ENCODE measurements at places on chromosomes 7 and 10.

DNA sequence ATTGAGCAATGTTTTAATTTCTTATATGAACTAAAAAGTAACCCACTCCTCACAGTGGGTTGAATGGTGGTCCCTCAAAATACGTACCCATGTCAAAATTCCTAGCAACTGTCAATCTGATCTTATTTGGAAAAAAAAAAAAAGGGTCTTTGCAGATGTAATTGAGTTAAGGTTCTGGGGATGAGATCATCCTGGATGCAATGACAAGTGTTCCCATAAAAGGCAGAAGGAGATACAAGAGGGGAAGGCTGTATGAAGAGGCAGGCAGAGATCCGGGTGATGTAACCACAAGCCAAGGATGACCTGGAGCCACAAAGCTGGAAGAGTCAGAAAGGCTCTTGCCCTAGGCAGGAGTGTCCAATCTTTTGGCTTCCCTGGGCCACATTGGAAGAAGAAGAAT, 516.3 kb upstream of the MKI67 start:
- H3K27ac ChIP-seq = no peak overlapping the region
- no peak overlapping the region for H3K4me3 ChIP-seq
- no peak for DNase-seq
- no peaks in the 10 kb centered on the region for H3K36me3 ChIP-seq
- H3K27me3 ChIP-seq = no peaks in the 10 kb centered on the region
- H3K4me1 ChIP-seq = no peaks in the 10 kb centered on the region

- no peak for DNase-seq
- no peak overlapping the region for H3K4me3 ChIP-seq
- no peaks in the 10 kb centered on the region for H3K4me1 ChIP-seq
- no peak overlapping the region for H3K27ac ChIP-seq
- no peaks in the 10 kb centered on the region for H3K36me3 ChIP-seq
- peaks cover 7% of the 10 kb centered on the region for H3K27me3 ChIP-seq
These were observed 6.6 kb downstream of the CPA2 start for GRCh38 chr7:130273081-130273932.

DNA sequence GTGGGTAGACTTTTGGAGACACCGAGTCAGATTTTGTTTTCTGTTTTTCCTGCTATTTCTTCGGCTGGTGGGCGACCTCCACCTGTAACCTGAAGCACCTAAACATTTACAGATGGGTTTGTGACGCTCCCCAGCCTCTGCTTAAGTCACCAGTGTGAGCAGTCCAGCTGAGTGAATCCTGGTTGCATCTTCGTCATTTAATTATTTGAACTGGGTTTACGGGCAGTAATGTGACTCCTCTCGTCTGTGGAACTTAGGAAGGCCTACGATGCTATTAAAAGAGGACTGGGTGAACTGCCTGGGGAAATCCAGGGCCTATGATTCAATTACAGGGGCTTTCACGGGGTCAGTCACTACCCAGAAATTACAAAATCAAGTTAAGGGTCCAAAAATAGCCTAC, 52.5 kb downstream of the WNT2 start:
- no peaks in the 10 kb centered on the region for H3K36me3 ChIP-seq
- no peak overlapping the region for H3K27ac ChIP-seq
- H3K4me1 ChIP-seq = no peaks in the 10 kb centered on the region
- no peak for DNase-seq
- H3K4me3 ChIP-seq = no peak overlapping the region
- H3K27me3 ChIP-seq = no peaks in the 10 kb centered on the region

DNA sequence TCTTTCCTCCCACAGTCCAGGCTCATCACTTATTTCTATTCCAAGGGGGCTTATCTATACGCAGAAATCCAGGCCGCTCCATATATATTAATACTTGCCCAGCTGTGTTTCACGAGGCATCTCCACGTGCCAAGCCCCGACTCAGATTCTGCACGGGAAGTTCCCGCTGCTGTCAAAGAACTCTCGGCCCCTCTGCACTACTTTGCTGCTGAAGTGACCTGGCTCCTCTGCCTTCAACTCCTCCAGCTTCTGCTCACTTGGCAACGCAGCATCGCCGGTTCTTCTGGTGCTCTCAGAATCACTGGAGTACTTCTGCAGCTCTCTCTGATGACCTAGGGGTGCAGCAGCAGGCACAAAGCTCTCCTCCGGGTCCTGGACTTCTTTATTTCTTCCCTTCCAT, 9.7 kb upstream of the CHST12 start:
- H3K36me3 ChIP-seq = no peaks in the 10 kb centered on the region
- no peak overlapping the region for H3K27ac ChIP-seq
- no peaks in the 10 kb centered on the region for H3K4me1 ChIP-seq
- DNase-seq = no peak

DNA sequence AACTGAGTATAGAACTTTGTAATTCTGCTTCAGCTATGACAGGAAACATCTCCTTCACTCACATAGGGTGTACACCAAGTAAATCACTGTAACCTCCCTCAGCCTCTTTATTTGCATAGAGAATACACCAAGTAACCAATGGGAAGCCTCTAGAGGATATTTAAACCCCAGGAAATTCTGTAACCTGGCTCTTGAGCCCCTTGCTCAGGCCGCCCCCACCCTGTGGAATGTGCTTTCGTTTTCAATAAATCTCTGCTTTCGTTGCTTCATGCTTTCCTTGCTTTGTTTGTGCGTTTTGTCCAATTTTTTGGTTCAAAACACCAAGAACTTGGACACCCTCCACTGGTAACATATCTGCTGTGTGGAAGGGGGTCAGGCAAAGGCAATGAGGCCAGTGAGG, 60.2 kb downstream of the CLRN3 start:
- H3K36me3 ChIP-seq = no peaks in the 10 kb centered on the region
- H3K4me3 ChIP-seq = no peak overlapping the region
- no peak for DNase-seq
- H3K4me1 ChIP-seq = no peaks in the 10 kb centered on the region
- no peaks in the 10 kb centered on the region for H3K27me3 ChIP-seq
- no peak overlapping the region for H3K27ac ChIP-seq

- DNase-seq = peak; percentile 76
- no peaks in the 10 kb centered on the region for H3K36me3 ChIP-seq
- H3K4me3 ChIP-seq = peak within 1 kb of the TSS; percentile 39
- no peaks in the 10 kb centered on the region for H3K4me1 ChIP-seq
- no peak within 1 kb of the TSS for H3K27ac ChIP-seq
- no peaks in the 10 kb centered on the region for H3K27me3 ChIP-seq
These were observed at the start of gene SLC29A4 for GRCh38 chr7:5282543-5283316. TSS of gene SLC29A4 (plus strand) at chr7:5282943. CDS start at chr7:5287817, 4,874 bp downstream.

GRCh38 chr7:144063710-144064109, 5.9 kb upstream of the OR2A25 start:
- H3K27ac ChIP-seq = no peak overlapping the region
- H3K4me1 ChIP-seq = no peaks in the 10 kb centered on the region
- H3K27me3 ChIP-seq = no peaks in the 10 kb centered on the region
- H3K4me3 ChIP-seq = no peak overlapping the region
- no peak for DNase-seq

DNA sequence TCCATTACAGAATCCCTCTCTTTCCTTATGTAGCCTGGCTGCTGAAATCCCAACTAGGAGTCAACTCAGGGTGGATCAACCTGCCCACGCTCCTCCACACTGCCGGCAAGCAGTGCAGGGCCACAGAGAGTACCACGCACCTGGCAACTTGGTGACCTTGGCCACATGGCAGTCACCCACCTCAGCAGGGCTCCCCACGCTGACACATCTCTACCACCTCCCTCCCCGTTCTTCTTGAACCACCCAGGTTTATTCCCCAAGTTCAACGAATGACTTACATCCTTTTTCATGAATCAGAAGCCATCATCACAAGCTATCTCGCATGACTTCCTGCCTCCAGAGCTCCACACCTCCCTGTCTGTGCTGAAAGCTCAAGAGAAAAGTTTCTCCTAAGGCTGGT, 153.4 kb downstream of the GRID1 start:
- no peak overlapping the region for H3K4me3 ChIP-seq
- DNase-seq = peak; percentile 31
- no peak overlapping the region for H3K27ac ChIP-seq
- H3K36me3 ChIP-seq = no peaks in the 10 kb centered on the region

GRCh38 chr7:142790555-142790954, 19.8 kb downstream of the PRSS2 start:
- no peak overlapping the region for H3K4me3 ChIP-seq
- H3K27ac ChIP-seq = no peak overlapping the region
- no peaks in the 10 kb centered on the region for H3K27me3 ChIP-seq
- H3K4me1 ChIP-seq = no peaks in the 10 kb centered on the region
- no peak for DNase-seq

- no peaks in the 10 kb centered on the region for H3K27me3 ChIP-seq
- no peaks in the 10 kb centered on the region for H3K36me3 ChIP-seq
- peaks cover 21% of the 10 kb centered on the region for H3K4me1 ChIP-seq
- DNase-seq = no peak
These were observed 7.1 kb downstream of the CAMK2B start for GRCh38 chr7:44318332-44318731.

DNA sequence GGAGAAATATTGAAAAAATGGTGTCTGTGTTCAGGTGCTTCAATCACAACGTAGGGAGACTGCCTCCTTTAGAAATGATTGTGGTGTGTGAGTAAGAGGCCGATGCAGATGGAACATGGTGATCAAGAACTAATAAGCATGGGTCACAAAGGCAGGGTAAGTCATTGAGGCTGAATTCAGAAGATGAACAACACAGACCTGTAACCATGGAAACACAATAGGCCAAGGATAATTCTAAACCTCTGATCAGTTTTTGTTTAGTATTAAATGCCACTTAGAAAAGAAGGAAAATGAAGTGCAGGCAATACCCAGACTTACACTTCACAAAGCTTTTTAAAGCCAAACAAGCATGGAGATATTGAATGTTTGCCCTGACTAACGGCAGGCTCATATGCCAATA, 32.8 kb upstream of the TAS2R16 start:
- no peaks in the 10 kb centered on the region for H3K27me3 ChIP-seq
- no peaks in the 10 kb centered on the region for H3K4me1 ChIP-seq
- H3K36me3 ChIP-seq = no peaks in the 10 kb centered on the region
- DNase-seq = no peak

- H3K27ac ChIP-seq = no peak overlapping the region
- H3K27me3 ChIP-seq = no peaks in the 10 kb centered on the region
- no peaks in the 10 kb centered on the region for H3K36me3 ChIP-seq
- H3K4me1 ChIP-seq = no peaks in the 10 kb centered on the region
These were observed 235.2 kb downstream of the DPP6 start for GRCh38 chr7:154287356-154287755.

- no peaks in the 10 kb centered on the region for H3K4me1 ChIP-seq
- H3K4me3 ChIP-seq = no peak overlapping the region
- H3K27me3 ChIP-seq = no peaks in the 10 kb centered on the region
- DNase-seq = no peak
- H3K36me3 ChIP-seq = no peaks in the 10 kb centered on the region
These were observed 81.6 kb upstream of the LRRC4 start for GRCh38 chr7:128112781-128113221.

DNA sequence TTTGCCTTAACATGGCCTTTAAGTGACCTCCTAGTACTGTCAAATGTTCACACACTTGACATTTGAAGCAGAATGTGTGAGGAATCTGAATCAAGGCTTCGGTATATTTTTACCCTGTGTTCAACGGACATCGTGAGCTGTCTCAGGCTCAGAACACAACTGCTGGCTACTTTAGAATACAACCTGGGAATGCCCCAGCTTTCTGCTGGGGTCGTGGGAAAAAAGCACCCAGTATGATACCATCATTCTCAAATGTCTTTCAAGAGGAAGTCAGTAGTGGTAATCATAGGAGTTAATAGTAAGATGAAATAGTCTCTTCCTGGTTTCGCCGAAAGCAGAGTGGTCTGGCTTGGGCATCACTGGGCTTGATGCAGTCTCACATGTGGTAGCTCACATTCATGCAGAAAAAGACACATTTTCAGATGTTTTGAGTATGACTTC, 67.2 kb downstream of the CREB5 start:
- H3K4me3 ChIP-seq = no peak overlapping the region
- H3K27ac ChIP-seq = no peak overlapping the region
- H3K36me3 ChIP-seq = no peaks in the 10 kb centered on the region

DNA sequence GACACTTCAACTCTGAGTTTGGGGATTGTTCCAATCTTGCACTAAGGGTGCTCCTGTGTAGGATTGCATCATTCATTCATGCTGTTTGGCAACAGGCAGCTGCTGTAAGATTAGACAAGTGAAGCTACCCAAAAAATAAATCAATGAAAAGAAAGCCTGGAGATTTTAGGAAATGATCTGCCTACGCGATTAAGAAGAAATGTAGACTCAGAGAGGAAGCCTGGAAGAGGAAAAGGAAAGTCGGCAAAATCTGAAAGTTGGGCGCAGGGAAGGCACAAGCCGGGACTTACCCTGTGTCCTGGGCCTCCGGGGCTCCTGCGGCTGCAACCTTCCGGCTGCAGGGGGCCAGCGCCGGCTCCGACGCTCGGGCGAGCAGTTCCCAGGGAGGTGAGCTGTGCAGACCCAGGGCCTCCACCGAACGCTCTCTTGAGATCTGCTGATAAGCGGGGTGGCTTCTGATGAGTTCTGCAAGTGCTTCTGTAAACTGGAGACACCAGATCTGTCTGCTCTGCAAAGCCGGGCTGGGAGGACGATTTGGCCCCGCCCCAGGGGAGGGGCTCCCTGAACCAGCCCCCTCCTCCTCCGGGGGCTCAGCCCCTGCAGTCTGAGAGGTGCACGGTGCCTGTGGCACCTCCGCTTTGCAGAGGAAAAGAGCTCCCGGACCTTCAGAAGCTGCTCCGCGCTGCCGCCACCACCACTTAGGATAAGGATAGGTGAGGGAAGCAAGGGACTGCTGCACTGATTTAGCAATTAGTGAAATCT, 17.4 kb downstream of the PSPH start:
- no peaks in the 10 kb centered on the region for H3K36me3 ChIP-seq
- DNase-seq = peak; percentile 72
- no peaks in the 10 kb centered on the region for H3K27me3 ChIP-seq
